ENCODE measurements at places on chromosomes 1 and 21.

- DNase-seq = no peak
These were observed 17.5 kb downstream of the LRRC71 start for GRCh38 chr1:156937883-156938282.

DNA sequence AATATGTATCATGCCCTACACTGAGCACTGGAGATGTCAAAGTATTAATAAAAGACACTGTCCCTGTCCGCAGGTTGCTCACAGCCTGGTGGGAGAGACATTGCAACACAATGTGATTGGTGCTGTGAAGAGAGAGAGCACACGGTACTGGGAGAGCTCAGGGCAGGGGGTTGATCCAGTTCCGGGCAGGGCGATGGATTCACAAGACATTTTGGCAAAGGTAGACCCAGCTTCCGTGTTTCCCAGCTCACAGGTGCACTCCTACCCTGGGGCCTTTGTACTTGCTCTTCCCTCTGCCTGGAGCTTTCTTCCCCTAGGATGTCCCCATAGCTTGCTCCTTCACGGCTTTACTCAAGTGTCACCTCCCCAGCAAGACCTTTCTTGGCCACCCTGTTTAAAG, 1.4 kb downstream of the PLA2G5 start:
- DNase-seq = no peak

GRCh38 chr1:219773775-219774174, 154.6 kb downstream of the SLC30A10 start:
- no peak for DNase-seq

- DNase-seq = no peak
These were observed 1.1 kb downstream of the ADGRB2 start for GRCh38 chr1:31762726-31763670.
